ENCODE measurements at places on chromosomes 5 and 9.

DNA sequence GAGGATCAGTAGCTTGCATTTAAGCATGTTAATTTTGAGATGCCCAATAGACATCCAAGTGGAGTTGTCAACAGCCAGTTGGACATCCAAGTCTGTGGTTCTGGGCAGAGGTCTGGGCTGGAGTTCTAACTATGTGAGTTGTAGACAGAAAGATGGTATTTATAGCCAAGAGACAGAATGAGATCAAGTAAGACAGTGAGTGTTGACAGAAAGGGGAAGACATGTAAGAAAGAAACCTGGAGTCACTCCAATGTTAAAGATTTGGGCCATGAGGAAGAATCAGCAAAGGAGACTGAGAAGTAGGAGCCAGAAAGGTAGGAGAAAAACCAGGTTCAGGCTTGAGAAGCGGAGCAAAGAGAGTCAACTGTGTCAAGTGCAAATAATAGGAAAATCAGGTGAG, 95.5 kb upstream of the PUM3 start:
- no peak for DNase-seq

DNA sequence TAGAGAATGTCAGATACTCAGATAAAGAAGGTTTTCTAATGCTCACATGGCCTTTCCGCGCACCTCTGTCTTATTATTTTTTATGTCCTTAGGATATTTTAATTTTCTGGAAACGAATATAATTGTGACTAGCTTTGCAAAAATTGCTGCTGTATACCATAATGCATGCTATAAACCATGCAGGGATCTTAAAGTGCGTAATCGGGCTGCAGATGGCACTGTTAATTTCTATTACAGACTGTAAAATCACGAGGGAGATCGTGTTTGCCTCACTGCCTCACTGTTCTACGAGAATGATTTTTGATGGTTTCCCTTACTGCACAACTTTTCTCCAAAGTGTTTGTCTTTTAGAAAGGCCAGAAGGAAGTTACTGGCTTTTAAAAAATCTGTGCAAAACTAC, 356.1 kb downstream of the TUSC1 start:
- no peak for DNase-seq

- DNase-seq = no peak
These were observed 453.0 kb downstream of the EFNA5 start for GRCh38 chr5:107217721-107218130.

DNA sequence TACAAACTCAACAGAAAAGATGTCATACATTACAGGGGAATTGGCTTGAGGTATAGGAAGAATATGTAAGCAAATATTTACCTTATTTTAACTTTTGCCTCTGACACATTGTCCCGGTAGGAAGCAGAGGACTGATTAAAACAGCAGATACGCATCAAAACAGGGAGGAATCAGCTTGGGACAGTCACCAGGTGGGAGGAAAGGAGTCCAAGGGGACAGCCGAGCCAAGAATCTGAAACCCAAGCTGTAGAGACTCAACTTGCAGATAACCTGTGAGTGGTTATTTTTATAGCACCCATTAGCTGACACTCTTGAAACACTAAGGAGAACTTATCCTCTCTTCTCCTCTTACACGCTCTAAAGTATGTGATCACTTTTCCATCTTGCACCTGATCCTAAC, 22.3 kb downstream of the PDZD2 start:
- no peak for DNase-seq

- no peak for DNase-seq
These were observed 7.3 kb upstream of the RASEF start for GRCh38 chr9:83070261-83070660.

DNA sequence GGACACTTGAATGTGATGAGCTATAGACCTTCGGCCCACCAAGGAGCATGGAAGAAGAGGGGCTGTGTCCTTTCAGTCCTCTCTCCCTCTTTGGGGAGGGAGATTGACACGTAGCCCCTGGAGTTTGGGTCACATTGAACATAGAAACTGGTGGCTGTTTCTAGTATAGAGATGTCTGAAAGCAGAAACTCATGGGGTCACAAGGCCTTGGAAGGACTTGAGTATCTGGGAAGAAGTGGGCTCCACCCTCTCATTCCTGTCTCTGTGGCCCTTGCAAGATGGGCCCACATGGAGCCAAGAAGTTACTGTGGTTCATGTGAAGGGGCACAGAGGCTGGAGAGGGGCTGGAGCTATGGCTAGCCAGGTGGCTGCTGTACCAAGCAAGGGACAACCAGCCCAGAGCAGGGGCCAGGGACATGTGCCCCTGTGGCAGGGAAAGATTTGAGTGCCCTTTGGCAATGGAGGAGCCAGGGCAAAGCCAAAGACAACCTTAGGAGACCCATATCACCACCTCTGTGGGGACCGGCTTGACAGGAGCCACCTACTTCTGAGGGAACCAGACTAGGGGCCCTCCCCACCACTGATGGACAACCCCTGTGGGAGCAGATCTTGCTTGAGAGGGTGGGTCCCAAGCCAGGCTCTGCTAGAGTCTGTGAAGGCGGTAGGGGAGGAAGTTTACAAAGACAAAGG, 12.8 kb upstream of the ANGPTL2 start:
- no peak for DNase-seq

DNA sequence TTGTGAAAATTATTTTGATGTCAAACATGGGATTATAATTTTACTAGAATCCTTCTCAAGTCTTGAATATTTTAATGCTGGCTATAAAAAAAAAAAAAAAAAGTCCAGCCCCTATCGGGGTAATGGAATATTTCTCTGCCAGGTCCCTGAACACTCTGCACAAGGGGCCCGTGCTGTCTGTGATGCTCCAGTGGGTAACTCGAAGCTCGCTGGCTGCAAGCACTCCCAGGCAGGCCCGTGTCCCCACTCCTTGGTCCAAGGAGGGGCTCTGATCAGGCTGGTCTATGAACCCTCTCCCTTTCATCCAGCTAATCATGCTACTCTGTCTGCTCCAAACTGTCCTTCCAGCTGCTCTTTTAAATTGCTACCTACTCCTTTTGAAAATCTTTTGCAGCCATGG, 180.8 kb downstream of the GAPVD1 start:
- DNase-seq = no peak

Data from activated CD4-positive, CD25-positive, alpha-beta regulatory T cell (primary cell).